ENCODE measurements at places on chromosomes 4 and X. TPM values are rescaled to one million over a fixed set of nuclear protein-coding genes. Genes with fewer than 3 reads are reported as not detected.

- no peak within 1 kb of the TSS for H3K27ac ChIP-seq
- H3K4me1 ChIP-seq, result peaks cover 2% of the 10 kb centered on the region
- DNase-seq, result peak; percentile 31
- H3K27me3 ChIP-seq, result no peaks in the 10 kb centered on the region
Observed at GRCh38 chrX:153598541-153599191, at the start of gene CCNQ. TSS of gene CCNQ (minus strand) at chrX:153599139. CDS start at chrX:153599073, 66 bp downstream.

NALF2 gene
- total RNA-seq, result 0.20 TPM

CFAP99 gene
- total RNA-seq, result 0.09 TPM

DNA sequence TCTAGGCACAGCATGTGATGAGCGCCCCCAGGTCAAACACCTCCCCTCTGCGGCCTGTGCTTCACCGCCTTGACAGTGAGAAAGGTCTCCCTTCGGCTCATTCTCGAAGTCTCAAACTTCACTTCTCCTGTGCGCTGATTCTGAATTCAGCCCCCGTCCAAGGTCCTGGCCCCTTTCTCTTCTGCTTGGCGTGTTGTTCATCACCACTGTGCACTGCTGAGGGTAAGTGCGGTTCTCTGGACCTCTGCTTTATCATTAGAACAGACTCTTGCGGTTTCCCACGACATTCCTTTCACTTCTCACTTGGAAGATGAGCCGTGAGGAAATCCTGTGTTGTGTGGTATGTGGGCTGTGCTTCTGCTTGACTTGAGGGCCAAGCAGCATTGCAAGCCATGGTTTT, 11.9 kb downstream of the HTT-AS start:
- no peaks in the 10 kb centered on the region for H3K36me3 ChIP-seq
- no peak overlapping the region for H3K4me3 ChIP-seq
- no peak overlapping the region for H3K27ac ChIP-seq
- H3K27me3 ChIP-seq, result no peaks in the 10 kb centered on the region

GRCh38 chr4:19961091-19961490, 290.6 kb upstream of the SLIT2 start:
- no peaks in the 10 kb centered on the region for H3K36me3 ChIP-seq
- no peaks in the 10 kb centered on the region for H3K27me3 ChIP-seq
- no peak overlapping the region for H3K27ac ChIP-seq
- H3K4me1 ChIP-seq, result no peaks in the 10 kb centered on the region

DNA sequence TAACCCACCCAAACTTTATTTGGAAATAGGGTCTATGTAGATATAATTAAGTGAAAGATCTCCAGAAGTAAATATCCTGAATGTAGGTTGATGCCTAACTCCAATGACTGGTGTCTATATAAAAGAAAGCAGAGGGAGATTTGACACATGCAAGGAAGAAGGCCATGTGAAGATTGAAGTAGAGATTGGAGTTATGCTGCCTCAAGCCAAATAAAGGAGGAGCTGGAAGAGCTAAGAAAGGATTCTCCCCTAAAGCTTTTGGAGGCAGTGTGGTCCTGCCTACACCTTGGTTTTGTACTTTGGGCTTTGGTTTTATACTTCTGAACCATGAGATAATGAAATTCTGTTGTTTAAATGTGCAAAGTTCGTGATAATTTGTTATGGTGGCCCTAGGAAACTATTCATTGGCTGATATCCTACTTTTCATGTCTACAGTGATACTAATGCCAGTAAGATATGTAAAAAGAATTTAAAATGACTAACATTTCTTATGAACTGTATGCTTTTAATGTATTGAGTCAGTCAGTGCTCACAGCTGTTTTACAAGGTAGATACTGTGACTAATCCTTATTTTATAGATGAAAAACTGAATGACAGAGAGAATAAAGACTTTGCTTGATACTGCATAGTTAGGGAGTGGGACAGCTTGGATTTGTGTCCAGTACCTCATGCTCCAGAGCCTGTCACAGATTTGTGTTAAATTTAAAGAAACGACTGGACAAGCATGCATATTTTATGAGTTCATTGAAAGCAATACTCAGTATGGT, 5.9 kb upstream of the RAB40AL start:
- no peak overlapping the region for H3K4me3 ChIP-seq
- DNase-seq, result no peak
- H3K4me1 ChIP-seq, result no peaks in the 10 kb centered on the region
- H3K36me3 ChIP-seq, result no peaks in the 10 kb centered on the region
- no peak overlapping the region for H3K27ac ChIP-seq

ARHGAP6 gene
- total RNA-seq, result 0.09 TPM

GRCh38 chr4:256492-256891, 48.8 kb downstream of the ZNF732 start:
- H3K4me1 ChIP-seq, result no peaks in the 10 kb centered on the region
- H3K27ac ChIP-seq, result no peak overlapping the region
- no peak for DNase-seq
- no peak overlapping the region for H3K4me3 ChIP-seq
- H3K36me3 ChIP-seq, result no peaks in the 10 kb centered on the region
- no peaks in the 10 kb centered on the region for H3K27me3 ChIP-seq

- no peaks in the 10 kb centered on the region for H3K36me3 ChIP-seq
- H3K27ac ChIP-seq, result no peak overlapping the region
- no peak for DNase-seq
- no peak overlapping the region for H3K4me3 ChIP-seq
- no peaks in the 10 kb centered on the region for H3K4me1 ChIP-seq
Observed at GRCh38 chr4:163748449-163748848, 254.0 kb downstream of the TMA16 start.

GRCh38 chr4:119725011-119725410, 96.4 kb upstream of the PDE5A start:
- no peaks in the 10 kb centered on the region for H3K36me3 ChIP-seq
- H3K27ac ChIP-seq, result no peak overlapping the region
- DNase-seq, result no peak
- no peak overlapping the region for H3K4me3 ChIP-seq

DNA sequence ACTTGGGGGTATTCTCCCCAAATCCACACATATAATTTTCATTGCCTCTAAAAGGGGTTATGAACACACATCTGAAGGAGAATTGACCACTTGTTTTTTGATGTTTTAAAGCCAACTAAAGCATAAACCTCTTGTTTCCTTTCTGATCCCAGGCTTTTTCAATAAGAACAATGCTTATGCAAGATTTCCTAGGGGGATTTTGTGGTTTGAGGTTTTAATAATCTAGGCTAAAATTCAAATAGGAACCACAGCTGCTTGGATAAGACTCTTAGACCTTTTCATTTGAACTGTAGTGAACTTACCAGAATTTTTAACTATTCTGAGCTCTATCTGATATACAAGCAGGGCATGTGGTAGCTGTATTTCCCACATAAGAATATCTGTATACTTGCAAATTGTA, 651.1 kb downstream of the ANKRD50 start:
- H3K4me1 ChIP-seq, result no peaks in the 10 kb centered on the region
- DNase-seq, result no peak
- no peaks in the 10 kb centered on the region for H3K27me3 ChIP-seq
- no peak overlapping the region for H3K27ac ChIP-seq

- no peak overlapping the region for H3K4me3 ChIP-seq
- peaks cover 3% of the 10 kb centered on the region for H3K4me1 ChIP-seq
- no peak overlapping the region for H3K27ac ChIP-seq
- DNase-seq, result no peak
- peaks cover 3% of the 10 kb centered on the region for H3K27me3 ChIP-seq
- no peaks in the 10 kb centered on the region for H3K36me3 ChIP-seq
Observed at GRCh38 chr4:145731028-145731427, 51.1 kb downstream of the C4orf51 start.

DBET gene
- 0.09 TPM for total RNA-seq

GRCh38 chr4:174707051-174707676, 121.9 kb downstream of the GLRA3 start:
- H3K4me3 ChIP-seq, result no peak overlapping the region
- no peak overlapping the region for H3K27ac ChIP-seq
- DNase-seq, result no peak
- H3K27me3 ChIP-seq, result no peaks in the 10 kb centered on the region

DNA sequence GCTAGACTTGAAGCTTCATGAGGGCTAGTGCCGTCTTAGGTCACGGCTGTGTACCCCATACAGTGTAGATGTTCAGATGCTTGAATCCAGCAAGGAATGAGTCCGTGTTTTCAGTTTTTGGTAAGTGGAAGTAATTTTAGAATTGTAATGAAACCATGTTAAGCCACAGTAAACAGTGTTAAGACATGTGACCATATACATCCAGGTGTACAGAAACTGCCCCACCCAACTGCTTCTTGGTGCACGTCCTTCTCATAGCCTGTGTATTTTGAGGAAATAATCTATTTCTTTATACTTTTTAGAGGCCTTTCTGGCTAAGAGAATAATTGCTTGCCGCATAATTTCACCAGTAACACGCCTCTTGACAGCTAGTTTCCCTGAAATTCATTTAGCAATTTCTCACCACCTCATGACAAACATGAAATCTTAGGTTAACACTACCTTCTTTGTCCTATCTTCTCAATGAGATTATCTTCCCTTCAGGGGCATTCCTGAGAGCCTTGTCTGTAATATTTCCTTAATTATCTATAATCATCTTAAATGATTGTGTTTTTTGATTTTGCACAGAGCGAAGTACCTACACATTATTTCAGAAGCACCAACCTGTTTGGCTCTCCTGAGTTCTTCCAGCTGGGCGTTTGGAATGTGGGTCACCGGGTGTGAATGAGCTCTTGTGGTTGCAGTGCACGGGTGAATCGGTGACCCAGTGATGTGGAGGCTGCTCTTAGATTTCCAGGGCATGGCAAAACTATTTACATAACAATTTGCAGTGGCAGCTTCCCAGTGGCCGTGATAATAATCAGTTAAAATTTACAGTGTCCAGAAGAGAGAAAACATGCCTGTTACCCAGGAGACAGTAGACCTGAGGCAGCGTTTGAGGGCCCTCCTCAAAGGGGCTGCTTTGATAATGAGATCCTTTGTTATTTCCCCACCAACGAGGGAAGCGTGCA, 50.2 kb upstream of the TADA2B start:
- peaks cover 5% of the 10 kb centered on the region for H3K36me3 ChIP-seq
- H3K4me3 ChIP-seq, result no peak overlapping the region
- no peak for DNase-seq
- no peak overlapping the region for H3K27ac ChIP-seq
- no peaks in the 10 kb centered on the region for H3K27me3 ChIP-seq

- no peak overlapping the region for H3K4me3 ChIP-seq
- no peaks in the 10 kb centered on the region for H3K27me3 ChIP-seq
- H3K4me1 ChIP-seq, result no peaks in the 10 kb centered on the region
- DNase-seq, result no peak
- H3K27ac ChIP-seq, result no peak overlapping the region
- H3K36me3 ChIP-seq, result no peaks in the 10 kb centered on the region
Observed at GRCh38 chr4:97530676-97531075, 612.6 kb downstream of the STPG2 start.

SYTL4 gene
- not detected for total RNA-seq

FOXP3 gene
- total RNA-seq, result 30.1 TPM

- H3K27me3 ChIP-seq, result no peaks in the 10 kb centered on the region
- H3K36me3 ChIP-seq, result no peaks in the 10 kb centered on the region
- no peak overlapping the region for H3K27ac ChIP-seq
- H3K4me1 ChIP-seq, result no peaks in the 10 kb centered on the region
- no peak for DNase-seq
Observed at GRCh38 chr4:139861471-139861870, 195.9 kb downstream of the MGST2 start.

ASMTL gene
- total RNA-seq, result 45.4 TPM

- peaks cover 29% of the 10 kb centered on the region for H3K4me1 ChIP-seq
- no peaks in the 10 kb centered on the region for H3K36me3 ChIP-seq
- no peaks in the 10 kb centered on the region for H3K27me3 ChIP-seq
- DNase-seq, result peak; percentile 76
Observed at GRCh38 chr4:26873391-26874026, 12.9 kb downstream of the STIM2 start.

DNA sequence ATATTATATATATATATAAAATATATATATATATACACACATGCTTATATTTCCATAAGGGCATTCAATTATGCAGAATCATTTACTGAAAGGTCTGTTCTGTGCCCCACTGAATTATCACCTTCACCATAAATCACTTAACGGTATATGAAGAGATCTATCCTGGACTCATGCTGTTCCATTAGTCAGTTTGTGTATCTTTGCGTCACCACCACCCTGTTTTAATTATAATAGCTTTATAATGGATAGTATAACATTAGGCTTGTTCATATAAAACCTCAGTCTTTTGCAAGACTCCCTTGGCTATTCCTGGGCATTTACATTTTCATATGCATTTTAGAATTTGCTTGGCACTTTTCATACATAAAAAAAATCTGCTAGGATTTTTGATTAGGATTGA, 19.1 kb downstream of the WDR17 start:
- H3K27me3 ChIP-seq, result no peaks in the 10 kb centered on the region
- no peak overlapping the region for H3K4me3 ChIP-seq
- DNase-seq, result no peak
- H3K27ac ChIP-seq, result no peak overlapping the region

GRCh38 chr4:159540501-159540900, 437.6 kb downstream of the RAPGEF2 start:
- no peaks in the 10 kb centered on the region for H3K4me1 ChIP-seq
- no peak overlapping the region for H3K27ac ChIP-seq
- no peaks in the 10 kb centered on the region for H3K27me3 ChIP-seq
- DNase-seq, result no peak
- H3K36me3 ChIP-seq, result no peaks in the 10 kb centered on the region
- no peak overlapping the region for H3K4me3 ChIP-seq

DNA sequence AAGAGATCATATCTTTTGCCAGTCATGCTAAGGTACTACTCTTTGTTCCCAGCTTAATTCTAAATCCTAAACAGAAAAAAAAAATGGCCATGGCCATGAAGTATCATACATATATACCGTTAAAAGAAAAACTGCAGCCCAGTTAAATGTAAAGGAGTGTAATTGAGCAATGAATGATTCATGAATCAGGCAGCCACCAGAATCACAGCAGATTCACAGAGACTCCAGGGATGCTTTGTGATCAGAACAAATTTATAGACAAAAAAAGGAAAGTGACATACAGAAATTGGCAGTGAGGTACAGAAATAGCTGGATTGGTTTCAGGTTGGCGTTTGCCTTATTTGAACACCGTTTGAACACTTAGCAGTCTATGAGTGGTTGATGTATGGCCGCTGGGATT, 42.1 kb upstream of the PDGFC start:
- H3K4me3 ChIP-seq, result no peak overlapping the region
- no peaks in the 10 kb centered on the region for H3K27me3 ChIP-seq
- H3K4me1 ChIP-seq, result no peaks in the 10 kb centered on the region
- DNase-seq, result no peak
- no peaks in the 10 kb centered on the region for H3K36me3 ChIP-seq

Measured in T-cell (primary cell).